ENCODE measurements at places on chromosomes 12 and 14. TPM values are rescaled to one million over a fixed set of nuclear protein-coding genes. Genes with fewer than 3 reads are reported as not detected.
A peak's percentile ranks its signal among the peaks of the same experiment; 100 is the strongest.

DNA sequence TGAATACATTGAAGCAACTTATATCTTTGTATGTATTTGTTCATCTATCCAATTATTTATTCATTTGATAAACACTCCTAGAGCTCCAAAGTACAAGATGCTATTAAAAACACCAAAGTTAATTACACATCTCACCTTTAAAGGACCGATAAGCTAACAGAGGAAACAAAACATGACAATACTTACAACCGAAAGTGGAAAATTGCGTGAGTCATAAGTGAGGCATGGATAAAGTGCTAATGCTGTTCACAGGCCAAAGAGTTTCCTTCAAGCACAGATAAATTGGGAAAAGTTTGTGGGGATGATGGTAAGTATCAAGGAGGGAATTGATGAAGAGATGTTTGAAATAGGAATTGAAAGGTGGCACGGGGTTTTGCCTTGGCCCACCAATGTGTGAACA is 172.8 kb upstream of the KITLG start:
- no peak for DNase-seq

GRCh38 chr12:88063375-88063774 is 34.2 kb upstream of the C12orf50 start:
- DNase-seq = no peak

DNA sequence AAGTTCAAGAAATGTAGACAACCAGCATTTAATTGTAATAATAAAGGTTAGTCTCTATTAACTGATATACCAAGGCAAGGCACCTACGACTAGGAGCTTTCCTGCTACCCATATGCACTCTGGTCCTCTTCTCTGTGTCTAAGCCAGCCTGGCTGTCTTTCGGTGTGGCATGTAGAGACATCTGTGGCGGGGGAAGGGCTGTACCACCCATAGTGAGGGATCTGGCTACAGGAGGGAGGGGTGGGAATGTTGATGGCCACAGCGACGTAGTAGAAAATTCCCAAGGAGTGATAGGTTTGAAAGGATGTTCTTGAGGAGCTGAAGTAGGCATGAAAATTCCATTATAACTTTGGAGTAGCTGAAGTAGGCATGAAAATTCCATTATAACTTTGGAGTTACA is 344.2 kb downstream of the ATP23 start:
- DNase-seq = no peak

GRCh38 chr14:76121089-76121748 is 30.5 kb upstream of the GPATCH2L start:
- no peak for DNase-seq

GRCh38 chr12:76588881-76589565 is 29.5 kb upstream of the OSBPL8 start:
- no peak for DNase-seq

DNA sequence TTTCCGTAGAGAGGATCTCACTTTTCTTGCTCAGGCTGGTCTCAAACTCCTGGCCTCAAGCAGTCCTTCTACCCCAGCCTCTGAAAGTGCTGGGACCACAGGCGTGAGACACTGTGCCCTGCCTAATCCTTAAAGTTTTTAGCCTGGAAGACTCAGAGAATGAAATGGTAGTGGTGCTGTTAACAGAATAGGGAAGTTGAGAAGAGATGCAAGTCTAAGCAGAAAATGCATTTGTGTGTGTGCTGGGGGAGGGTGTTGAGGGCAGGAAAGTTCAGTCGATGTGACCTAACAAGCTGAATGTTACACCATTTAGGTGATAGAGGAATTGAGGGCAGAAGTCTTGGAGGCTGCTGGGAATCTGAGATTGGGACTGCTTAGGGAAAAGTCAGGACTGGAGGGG is 6.9 kb upstream of the TUBA1A start:
- DNase-seq = no peak

DNA sequence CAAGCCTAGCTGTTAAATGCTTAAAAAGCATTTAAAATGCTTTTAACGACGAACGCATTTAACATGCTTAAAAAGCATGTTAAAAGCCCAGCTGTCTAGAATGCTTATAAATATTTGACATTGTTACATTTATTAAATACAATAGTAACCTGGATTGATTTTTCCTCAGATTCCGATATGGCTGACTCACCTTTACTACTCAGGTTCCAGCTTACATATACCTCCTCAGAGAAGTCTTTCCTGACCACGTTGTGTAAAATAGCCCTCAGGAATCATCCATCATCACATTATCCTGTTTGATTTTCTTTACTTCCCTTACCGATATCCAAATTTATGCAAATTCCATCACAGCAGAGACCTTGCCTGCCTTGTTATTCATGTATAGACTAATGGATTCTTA is 51.4 kb downstream of the SLC41A2 start:
- DNase-seq = no peak

DNA sequence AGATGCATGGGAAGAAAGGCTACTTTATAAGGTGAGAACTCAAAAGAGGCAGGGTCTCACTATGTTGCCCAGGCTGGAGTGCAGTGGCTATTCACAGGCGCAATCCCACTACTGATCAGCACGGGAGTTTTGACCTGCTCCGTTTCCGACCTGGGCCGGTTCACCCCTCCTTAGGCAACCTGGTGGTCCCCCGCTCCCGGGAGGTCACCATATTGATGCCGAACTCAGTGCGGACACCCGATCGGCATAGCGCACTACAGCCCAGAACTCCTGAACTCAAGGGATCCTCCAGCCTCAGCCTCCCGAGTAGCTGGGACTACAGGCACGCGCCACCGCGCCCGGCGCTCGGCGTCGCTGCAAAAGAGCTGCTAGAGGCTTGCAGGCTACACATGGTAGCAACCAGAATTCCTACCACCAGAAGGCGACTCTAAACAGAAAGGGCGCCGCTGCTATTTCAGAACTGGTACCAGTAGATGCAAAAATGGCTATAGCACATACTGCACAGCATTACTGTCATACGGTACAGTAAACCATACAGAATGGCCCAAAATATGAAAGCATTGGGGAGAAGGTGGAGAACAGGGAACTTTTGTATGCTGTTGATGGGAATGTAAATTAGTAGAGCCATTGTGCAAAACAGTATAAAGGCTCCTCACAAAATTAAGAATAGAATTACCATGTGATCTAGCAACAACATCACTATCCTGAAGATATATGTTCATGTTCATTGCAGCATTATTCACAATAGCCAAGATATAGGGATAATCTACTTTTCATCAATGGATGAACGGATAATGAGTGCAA is 1.2 kb upstream of the NEMF start:
- DNase-seq = peak; percentile 30

DNA sequence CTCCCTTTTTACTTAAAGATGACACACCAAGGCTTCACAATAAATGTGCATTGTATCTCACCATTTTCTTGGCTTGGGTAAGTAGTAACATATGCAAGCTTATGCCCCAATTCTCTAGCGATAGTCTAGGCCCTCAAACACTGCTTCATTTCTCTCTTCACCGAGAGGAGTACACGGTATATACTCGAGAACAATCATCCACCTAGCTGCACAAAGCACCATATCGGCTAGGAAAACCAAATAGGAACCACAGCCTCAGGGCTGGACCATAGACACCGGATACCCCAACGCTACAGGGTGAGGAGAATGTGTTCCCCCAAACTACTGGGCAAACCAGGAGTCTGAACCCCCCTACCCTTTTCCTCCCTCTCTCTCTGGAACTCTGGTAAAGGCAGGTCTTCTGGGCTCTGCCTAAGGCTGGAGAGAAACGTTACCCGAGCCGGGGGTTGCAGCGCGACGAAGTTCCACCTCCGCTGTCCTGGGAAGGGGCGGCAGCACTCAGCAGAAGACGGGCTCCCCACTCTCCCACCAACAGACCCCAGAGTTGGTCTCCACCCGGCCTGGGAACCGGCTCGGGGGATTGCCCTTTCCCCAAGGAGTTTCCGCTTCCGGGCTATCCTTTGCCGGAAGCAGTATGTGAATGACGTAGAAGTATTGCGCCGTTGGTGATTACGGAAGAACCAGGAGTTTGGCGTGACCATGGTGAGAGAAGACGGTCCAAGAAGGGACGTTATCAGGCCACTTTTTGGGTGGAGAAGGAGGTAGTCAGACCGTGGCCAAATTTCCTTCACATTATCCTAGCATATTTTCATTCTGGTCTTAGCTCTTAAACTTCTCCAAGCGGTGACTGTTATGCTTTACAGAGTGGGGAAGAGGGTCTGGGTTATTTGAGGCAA is at the start of the genes AREL1 and FCF1:
AREL1 (minus strand) TSS at position 582 of the 896 bp plus-strand sequence. CDS start 27,465 bp downstream, outside the sequence.
FCF1 (plus strand) TSS at position 646 of the 896 bp plus-strand sequence; CDS start at position 700, 54 bp downstream.
- peak; percentile 65 for DNase-seq

- no peak for DNase-seq
These were observed 53.9 kb upstream of the DCD start for GRCh38 chr12:54701940-54702592.

GRCh38 chr14:92726135-92726932 is 22.1 kb downstream of the LGMN start:
- DNase-seq = peak; percentile 54

DNA sequence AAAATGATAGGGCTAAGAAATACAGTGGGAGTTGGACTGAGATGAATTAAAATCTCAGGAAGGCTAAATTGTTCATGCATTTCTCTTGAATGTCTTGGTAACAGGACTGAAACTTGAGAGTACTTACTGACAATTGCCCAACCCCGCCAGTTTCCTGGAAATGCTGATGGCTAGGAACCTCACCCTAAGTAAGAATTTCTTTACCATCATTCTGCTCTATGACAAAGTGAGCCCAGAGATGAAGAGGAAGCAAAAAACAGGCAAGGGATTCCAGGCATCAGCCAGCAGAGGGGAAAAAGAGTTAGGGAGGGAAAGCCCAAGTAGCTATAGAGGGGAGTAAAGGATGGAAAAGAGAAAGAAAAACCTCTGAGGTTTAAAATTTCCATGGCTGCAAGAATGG is 397.7 kb downstream of the MDGA2 start:
- no peak for DNase-seq

- DNase-seq = no peak
These were observed 34.0 kb upstream of the ALG10 start for GRCh38 chr12:33988197-33988805.

DNA sequence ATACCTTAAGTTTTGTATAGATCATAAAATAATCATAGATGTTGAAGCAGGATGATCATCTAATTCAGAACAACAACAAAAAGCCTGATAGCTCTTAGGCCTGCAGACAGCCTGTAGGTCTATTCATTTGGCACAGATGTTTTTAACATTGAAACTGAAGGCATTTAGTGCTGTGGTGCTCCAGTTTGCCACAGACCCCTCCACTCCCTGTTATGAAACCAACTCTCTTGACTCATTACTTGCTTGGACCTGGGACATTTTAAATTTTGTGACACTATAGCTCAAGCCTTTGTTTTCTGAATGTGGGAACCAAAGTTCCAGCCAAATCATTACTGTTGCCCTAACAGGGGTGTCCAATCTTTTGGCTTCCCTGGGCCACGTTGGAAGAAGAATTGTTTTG is 9.1 kb downstream of the PRKCH start:
- DNase-seq = no peak

DNA sequence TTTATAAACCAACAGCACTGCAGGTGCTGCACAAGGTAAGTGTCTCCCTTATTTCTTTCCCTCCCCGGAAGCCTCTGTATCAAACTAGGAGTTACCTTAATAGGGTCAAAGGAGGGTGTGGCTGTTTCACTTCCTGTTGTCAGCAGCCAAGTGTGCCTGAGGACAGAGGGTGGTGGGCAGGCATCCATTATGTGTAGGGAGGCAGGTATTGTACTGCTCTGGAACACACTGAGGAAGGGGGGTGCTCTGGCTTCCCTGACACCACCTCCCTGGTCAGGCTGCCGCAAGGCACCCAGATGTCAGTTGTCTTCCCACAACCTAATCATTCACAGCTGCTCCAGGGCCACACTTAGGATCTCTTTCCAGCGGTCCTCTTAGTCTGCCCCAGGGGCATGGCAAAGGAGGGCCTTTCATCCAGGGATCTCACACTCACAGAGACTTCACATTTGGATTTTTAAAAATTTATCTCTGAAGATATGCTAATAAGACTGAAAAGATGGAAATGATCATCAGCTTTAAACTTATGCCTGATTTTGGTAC is 132.0 kb upstream of the ARHGAP5 start:
- DNase-seq = no peak

DNA sequence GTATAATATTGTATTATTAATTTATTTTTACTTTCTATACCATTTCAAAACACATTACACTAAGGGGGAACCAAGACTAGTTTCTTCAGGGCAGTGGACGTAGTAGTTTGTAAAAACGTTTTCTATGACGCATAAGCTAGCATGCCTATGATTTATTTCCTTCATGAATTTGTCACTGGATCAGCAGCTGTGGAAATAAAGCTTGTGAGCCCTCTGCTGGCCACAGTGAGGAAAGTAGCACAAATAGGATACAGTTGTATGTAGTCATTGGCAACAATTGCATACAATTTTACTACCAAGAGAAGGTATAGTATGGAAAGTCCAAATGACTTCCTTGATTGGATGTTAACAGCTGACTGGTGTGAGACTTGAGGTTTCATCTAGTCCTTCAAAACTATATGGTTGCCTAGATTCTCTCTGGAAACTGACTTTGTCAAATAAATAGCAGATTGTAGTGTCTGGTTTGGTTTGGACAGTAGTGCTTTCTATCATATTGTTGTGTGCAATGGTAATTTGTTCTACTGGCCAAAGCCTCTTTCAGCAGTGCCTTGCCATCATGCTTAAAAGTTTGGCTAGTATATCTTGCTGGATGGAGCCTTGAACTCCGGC is 24.3 kb upstream of the PLEKHD1 start:
- no peak for DNase-seq

DNA sequence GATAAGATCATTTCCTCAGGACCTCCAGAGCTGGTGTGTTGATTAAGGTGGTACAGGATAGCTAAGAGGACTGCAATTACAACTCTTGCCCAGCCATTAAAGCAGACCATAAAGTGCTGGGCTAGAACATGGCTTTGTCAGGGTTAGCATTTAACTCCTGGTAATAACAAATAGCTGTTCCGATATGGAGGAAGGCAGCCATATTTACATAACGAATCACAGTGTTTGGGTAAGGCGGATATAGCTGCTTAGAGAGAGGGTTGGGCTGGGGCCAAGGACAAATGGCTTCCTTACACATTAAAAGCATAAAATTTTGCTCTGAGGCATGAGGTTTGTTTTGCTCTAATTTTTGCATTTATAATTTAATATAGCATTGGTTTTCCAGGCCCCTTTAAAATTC is 297.7 kb upstream of the DDHD1 start:
- DNase-seq = no peak

GRCh38 chr12:93226361-93226760 is 151.4 kb upstream of the NUDT4 start:
- no peak for DNase-seq

DNA sequence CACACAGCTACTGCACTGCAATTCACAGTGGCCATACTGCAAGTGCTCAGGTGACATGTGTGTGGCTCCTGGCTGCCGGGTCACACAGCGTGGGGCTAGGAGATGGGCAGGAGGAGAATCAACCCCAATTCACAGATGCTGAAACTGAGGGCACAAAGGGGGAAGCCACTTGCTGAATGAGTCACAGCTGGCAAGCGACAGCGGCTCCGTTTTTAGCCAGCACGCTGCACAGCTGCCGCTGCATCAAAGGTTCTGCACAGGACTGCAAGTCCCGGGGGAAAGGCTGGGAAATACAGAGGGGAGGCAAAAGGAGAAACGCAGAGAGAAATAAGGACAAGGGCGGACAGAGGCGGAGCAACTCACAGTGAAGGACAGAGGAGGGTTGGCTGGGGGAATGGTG is 57.9 kb downstream of the KDM2B start:
- DNase-seq = no peak

The TBX3 gene
- 3.5 TPM for total RNA-seq

The RASAL1 gene
- total RNA-seq = not detected

The ATF7 gene
- 24.4 TPM for total RNA-seq

The RNASE7 gene
- total RNA-seq = 0.27 TPM

The VEZT gene
- 149 TPM for total RNA-seq

The ARHGEF40 gene
- total RNA-seq = 61.7 TPM

The JAG2 gene
- 8.8 TPM for total RNA-seq
